NCI-H2081 treated with DMSO at 0.1 percent for 48 hours (cell line): ENCODE measurements at places on chromosomes 13 and 19.

- DNase-seq, result no peak
Measured at GRCh38 chr19:55902080-55902751, 29.9 kb downstream of the NLRP13 start.

DNA sequence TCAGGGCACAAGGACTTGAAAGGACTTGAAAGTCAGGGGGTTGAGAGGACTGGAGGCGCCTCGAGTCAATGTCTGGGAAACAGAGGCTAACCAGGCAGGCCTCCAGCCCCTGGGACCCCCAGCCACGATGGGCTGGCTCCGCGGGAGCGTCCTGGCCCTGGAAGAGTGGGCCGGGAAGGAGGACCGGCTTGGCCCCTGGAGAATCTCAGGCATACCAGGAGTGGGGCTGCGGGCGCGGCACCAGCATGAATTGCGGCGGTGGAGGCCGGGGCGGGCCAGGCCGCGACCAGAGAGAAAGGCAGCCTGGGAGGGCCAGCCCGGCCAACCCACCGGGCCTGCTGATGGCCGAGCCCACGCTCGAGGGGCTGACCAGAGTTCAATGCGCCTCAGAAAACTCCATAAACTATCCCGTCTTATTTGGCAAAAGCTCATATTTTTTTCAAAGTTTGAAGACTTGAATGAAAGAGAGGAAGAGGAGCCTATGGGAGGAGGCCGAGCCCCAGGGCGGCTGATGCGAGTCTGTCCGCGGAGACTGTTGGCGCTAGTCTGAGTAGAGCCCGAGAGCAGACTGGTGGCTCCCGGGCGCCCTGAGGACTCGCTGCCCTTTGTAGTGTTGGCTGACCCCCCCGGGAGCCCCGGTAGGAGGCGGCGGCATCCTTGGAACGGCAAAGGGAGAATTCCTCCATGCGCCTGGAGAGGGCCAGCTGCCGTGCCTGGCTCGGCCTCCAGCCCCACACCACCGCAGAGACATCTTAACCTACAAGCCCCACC lies 68.0 kb downstream of the MLLT1 start:
- DNase-seq, result no peak

GRCh38 chr13:29301027-29301426 lies 294.5 kb downstream of the SLC7A1 start:
- no peak for DNase-seq

- DNase-seq, result no peak
Measured at GRCh38 chr19:18265582-18265981, 8.7 kb downstream of the IQCN start.

DNA sequence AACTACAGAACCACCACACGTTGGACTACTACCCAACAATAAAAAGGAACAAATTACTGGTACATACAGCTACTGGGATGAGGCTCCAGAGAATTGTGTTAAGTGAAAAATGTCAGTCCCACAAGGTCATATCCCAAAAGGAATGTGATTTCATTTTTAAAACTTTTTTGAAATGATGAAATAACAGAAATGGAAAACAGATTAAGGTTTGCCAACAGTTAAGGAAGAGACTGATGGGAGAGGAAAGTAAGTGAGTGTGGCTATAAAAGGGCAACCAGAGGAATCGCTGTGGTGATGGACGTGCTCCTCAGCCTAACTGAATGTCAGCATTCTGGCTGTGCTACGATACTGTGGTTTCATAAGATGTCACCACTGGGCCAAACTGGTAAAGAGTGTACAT lies 512.8 kb downstream of the UQCRFS1 start:
- no peak for DNase-seq

- no peak for DNase-seq
Measured at GRCh38 chr13:29587645-29588044, 7.8 kb downstream of the SLC7A1 start.

DNA sequence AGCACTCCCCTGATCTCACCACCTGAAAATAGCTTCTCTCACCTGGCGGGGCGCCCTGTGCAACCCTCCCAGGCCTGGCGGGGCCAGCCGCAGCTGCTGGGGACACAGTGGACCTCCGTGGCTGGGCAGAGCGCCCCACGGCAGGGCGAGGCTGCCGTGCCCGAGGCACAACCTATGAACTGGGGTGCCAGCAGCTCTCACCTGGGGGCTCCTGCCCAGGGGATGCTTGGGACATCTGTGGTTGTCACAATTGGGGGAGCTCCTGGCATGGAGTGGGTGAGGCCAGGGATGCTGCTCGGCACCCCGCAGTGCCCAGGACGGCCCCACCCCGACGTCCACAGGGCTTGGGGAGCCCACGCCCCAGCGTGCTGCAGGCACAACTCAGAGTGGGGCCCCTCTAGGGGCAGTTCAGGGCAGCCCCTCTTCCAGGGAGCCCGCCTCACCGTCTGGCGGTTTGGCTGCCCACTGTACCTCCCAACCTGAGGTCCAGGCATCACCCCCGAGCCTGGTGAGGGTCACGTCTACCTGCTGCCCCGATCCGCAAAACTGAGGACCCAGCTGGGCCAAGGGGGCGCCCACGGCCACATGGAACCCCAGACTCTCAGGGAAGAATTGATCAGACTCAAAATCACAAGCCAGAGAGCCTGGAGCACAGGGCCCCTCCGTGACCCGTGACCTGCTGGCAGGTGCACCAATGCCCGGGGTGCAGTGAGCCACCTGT lies 5.7 kb downstream of the TMEM259 start:
- DNase-seq, result no peak

DNA sequence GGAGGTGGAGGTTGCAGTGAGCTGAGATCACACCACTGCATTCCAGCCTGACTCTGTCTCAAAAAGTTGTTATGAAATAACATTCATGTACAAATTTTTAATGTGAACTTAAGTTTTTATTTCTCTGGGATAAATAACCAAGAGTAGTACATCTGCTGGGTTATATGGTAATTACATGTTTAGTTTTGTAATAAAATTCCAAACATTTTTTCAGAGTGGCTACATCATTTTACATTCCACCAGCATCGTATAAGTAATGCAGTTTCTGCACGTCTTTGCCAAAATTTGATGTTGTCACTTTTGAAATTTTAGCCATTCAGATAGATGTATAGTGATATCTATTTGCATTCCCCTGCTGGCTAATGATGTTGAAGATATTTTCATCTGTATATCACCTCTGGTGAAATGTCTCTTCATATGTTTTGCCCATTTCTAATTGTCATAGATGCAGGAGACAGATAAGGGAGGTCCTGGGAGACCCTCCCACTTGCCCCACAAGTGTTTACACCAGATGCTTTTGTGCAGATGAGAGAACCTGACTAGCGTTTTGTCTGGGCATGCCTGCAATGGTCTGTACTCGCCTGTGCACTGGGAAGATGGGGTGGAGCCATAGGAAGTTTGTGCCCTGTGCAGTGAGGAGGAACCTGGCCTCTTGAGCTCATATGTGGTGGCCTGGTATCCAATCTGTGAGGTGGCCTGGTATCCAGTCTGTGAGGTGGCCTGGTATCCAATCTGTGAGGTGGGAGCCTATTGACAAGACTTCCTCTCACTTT lies 12.7 kb upstream of the KBTBD6 start:
- DNase-seq, result no peak

DNA sequence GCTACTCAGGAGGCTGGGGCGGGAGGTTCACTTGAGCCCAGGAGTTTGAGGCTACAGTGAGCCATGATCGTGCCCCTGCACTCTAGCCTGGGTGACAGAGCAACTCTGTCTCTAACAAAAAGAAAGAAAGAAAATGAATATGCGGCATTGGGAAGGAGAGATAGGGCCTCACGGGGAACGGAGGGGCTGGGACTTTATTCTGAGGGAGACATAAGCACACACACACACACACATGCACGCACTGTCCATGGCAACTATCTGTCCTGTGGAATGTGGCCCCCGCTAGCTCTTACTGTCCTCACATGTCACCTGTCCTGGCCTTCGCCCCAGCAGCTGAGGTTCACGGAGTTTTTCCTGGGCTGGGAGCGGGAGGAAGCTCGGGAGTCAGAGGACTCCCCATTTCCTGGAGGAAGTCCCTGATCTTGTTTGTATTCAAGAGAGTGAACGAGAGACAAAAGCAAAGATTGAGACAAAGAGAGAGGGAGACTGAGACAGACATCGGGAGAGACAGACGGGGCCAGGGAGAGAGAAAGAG lies 654 bp downstream of the STAP2 start:
- DNase-seq, result no peak

GRCh38 chr13:98454389-98454881 lies 122.5 kb downstream of the STK24 start:
- no peak for DNase-seq

- DNase-seq, result no peak
Measured at GRCh38 chr19:40671404-40671803, 19.0 kb downstream of the NUMBL start.

DNA sequence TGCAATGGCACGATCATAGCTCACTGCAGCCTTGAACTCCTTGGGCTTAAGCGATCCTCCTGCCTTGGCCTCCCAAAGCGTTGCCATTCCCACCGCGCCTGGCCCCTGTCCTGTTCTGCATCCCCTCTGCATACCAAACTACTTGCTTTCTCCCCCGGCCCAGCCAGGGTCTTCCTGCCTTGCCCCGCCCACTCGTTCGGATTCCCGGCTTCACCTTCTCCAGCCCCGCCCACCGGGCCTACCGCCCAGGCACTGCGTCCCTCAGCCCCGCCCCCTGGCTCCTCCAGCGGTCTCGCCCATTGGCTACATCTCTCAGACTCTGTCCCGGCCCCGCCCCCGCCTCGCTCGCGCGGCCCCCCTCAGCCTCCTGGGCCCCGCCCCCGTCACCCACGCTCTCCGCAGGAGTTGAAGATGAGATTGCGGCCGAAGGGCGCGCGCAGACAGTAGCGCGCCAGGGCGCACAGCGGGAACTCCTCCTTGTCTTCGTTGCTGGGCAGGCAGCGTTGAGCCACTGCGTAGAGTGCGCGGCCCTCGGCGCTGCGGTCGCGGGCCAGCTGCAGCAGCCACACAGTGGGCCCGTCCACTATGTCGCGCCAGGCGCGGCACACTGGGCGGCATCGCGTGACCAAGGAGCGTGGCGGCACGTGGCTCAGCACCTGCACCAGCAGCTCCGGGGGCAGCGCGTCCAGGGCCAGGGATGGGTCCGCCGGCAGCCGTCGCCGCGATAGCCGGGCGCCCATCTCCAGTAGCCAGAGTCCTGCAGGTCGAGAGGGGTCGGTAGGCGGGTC lies 19.0 kb downstream of the MRPS12 start:
- DNase-seq, result no peak

DNA sequence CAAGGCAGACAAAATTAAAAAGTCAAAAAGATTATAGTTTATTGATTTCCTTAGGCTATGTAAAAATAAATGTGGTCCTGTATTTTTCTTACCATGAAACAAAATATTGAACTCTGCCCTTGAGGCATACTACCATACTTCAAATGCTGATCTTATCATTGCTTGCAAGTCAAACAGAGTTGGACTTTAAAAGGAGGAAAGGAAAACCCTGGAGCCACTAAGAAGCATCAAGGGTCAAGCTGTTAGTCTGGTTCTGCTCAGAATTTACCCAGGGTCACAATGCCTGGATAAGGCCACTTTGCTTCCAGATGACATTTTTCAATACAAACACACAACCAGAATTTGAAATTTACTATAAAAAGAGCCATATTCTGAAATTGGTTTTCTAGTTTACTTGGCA lies 2.2 kb upstream of the FREM2 start:
- no peak for DNase-seq

DNA sequence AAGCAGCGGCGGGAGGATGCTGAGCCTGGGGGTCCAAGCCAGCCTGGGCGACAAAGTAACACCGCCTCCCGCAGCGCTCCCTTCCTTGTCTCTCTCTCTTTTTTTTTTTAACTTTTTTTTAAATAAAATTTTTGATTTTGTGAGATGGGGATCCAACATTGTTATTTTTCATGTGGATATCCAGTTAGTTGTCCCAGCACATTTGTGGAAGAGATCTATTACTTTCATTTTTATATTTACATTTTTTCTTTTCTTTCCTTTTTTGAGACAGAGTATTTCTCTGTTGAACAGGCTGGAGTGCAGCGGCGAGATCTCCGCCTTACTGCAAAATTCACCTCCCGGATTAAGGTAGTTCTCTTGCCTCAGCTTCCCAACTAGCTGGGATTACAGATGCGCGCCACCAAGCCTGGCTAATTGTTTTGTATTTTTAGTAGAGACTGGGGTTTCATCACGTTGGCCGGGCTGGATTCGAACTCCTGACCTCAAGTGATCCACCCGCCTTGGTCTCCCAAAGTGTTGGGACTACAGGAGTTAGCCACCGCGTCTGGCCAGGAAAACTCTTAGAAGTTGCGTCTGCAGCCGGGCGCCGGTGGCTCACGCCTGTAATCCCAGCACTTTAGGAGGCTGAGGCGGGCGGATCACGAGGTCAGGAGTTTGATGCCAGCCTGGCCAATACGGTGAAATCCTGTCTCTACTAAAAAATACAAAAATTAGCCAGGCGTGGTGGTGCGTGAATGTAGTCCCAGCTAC lies 19.4 kb downstream of the ZNF816 start:
- no peak for DNase-seq

GRCh38 chr19:3518255-3518654 lies 12.1 kb downstream of the FZR1 start:
- DNase-seq, result no peak

DNA sequence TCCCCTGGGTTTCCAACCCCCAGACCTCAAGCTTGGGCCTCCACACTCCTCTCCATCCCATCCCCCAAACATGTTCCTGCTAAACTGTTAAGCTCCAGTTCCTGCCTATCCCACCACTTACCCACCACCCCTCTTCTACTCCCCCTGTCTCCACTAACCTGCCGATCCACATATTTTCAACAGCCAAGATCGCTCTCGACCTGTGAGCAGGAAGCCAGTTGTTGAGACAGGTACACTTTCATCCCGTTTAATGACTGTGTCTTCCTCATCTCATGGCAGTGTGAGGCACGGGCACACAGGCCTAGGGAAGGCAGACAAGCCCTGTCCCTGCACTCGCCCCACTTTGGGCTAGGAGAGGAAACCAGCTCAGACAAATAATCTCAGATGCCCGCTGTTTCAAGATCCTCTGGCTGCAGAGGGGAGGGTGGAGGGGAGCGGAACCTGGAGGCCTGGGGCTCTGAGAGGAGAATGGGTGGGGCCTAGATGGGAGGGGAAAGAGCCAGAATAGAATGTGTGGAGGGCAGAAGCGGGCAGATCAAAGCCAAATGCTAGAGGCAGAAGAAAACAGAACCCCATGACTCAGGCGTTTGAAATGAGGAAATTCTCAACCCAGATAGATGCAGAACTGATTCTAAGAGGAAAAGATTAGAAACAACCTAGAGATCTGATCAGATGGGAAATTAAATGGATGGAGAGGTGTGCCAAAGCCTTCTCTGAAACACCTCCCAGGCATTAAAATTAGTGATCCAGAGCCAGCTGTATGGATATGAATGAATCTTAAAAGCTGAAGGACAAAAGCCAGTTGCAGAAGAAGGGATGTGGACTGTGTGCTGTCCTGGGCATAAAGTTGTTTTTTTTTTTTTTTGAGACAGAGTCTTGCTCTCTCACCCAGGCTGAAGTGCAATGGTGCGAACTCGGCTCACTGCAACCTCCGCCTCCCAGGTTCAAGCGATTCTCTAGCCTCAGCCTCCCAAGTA lies 16.9 kb upstream of the CYP2S1 start:
- no peak for DNase-seq
